Activated CD8-positive, alpha-beta memory T cell treated with anti-CD3 and anti-CD28 coated beads for 1 hour (primary cell): ENCODE measurements at places on chromosomes 4 and X.

- no peak for DNase-seq
These were observed 129.3 kb downstream of the CPEB2 start for GRCh38 chr4:15131551-15131950.

GRCh38 chr4:153790962-153791551 is 2.2 kb upstream of the SFRP2 start:
- DNase-seq, result no peak

DNA sequence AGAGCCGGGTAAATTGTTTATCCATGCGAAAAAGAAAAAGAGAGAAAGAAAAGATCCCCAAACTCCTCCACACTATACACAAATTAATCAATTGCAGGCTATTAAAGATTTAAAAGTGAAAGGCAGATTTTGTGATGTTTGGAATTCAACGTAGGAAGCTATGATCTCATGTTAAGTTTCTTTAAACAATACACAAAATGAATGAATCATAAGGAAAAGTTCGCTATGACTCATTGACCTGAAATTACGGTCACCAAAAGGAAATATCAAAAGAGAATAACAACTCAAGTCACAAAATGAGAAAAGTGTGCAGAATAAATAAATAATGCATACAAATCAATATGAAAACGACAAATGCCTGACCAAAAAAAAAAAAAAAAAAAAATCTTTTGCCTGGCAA is 28.6 kb downstream of the CLNK start:
- no peak for DNase-seq

GRCh38 chr4:71472946-71473345 is 134.1 kb downstream of the SLC4A4 start:
- no peak for DNase-seq

DNA sequence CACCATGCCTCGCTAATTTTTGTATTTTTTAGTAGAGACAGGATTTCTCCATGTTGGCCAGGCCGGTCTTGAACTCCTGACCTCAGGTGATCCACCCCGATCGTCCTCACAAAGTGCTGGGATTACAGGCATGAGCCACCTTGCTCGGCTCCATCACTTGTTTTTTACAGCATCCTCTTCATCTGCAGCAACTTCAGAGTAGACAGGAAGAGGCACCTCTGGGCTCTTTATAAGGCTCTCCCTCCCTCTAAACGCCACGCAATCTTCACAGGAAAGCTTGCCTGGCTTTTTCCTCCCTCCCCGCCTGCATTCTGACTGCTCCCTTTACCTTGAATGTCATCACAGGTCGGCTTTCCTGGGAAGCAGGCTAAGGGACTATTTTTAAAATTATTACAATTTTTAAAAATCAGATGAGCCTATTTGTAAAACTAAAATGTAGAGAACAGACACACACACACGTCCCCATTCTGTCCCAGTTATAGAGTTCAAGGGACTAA is 111.5 kb upstream of the LDB2 start:
- no peak for DNase-seq

GRCh38 chr4:858041-858481 is 32.1 kb upstream of the CPLX1 start:
- no peak for DNase-seq

- DNase-seq, result no peak
These were observed 24.4 kb upstream of the MSL3 start for GRCh38 chrX:11733614-11734013.

DNA sequence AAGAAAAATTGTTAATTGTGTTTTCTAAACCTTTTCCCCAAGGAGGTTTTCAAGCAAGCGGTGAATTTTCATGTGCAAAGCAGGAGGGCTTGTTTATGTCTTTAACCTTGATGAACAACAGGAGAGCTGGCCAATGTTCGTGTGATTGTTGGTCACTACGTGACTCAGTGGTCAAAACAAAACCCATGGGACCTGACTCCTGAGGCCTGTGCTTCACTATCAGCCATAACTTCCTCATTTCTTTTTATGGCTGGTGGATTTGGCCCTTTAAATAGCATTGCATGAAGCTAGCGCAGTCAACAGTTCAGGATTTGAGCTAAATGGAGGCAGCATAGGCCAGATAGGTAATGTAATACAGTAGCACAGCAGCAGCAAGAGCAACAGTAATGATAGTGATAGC is 80.5 kb downstream of the MID1IP1 start:
- no peak for DNase-seq

GRCh38 chr4:77097611-77098010 is 21.8 kb upstream of the CCNI start:
- no peak for DNase-seq

DNA sequence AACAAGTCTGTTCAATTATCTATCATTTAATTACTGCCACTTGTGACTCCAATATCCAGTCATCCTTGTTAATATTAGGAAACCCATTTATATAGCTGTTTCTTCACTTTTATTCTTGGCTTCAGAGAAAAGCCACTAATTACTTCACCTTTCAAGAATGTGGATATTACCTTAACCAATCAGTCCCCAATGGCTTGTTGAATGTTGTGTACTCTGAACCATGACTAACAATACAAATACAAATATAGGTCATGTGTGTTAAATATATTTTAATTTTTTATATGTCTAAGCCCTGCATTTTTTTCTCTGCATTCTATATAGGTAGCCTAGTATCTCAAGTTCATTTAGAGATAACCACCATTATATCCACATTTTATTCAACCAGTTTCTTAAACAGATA is 1513.4 kb upstream of the AGA start:
- DNase-seq, result no peak

DNA sequence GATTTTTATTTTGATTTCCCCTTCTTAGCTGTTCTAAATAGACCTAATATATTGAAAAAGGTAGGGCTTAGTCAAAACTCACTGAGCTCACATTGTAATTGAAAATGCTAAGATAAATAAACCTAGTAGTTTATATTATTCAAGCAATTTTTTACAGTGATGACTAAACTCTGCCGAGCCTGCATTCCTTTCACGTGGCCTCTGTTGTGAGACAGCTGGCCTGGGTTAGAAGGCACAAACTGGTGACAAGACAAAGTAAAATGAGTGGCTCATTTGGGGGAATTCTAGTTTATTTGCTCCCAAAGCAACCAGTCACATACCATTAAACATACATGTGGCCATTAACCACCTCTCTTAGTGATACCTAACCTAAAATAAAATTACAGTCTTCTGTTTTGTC is 169.4 kb upstream of the TEX13C start:
- DNase-seq, result no peak

DNA sequence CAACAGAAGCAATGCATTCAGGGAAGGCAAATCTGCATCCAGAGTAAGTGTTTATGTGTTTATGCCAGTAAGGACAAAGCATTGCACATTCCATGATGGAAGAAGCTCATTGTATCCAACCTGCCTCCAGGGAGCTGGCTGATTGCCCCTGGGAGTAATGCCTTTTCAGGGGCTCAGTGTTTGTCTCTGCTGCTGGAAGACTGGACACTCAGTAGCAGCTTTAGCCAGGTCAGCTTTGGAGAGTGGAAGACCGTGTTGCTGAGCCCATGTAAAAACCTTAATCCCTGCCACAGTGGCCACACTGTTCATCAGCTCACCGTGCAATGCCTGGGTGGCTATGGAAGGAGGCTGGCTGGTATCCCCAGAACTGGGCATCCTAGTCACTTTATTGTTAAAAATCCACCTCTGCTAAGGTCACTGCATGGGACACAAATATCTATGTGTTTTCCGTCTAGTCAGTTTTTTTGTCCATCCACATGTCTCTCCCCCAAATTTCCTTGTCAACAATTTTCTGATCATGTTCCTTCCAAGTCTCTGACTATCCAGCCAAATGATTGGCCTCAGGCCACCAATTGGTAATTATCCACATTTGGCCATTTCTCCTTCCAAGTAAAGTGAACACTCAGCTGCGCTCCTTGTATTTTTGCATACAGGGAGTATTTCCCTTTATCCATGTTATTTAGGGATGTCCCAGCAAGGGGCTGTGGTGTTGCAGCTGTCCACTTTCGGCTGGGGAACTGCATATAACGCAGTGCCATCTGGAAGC is 2044.5 kb upstream of the AGA start:
- DNase-seq, result no peak

DNA sequence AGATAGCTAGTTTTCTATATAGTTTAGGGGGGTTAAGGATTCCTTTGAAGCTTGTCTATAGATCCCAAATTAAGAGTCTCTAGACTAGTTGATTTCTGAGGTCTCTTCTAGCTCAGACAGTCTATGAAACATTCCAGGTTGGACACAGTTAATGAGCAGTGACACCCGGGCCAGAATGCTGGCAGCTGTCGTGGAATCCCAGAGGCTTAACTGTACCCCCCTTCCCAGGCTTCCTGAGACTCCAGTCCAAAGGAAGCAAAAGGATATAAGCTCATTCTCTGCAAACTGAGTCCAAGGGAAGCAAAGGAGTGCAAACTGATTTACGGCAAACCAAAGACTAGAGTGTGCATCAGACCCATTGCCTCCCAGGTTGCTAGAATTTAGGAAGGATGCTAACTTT is 62.9 kb downstream of the DCX start:
- no peak for DNase-seq

DNA sequence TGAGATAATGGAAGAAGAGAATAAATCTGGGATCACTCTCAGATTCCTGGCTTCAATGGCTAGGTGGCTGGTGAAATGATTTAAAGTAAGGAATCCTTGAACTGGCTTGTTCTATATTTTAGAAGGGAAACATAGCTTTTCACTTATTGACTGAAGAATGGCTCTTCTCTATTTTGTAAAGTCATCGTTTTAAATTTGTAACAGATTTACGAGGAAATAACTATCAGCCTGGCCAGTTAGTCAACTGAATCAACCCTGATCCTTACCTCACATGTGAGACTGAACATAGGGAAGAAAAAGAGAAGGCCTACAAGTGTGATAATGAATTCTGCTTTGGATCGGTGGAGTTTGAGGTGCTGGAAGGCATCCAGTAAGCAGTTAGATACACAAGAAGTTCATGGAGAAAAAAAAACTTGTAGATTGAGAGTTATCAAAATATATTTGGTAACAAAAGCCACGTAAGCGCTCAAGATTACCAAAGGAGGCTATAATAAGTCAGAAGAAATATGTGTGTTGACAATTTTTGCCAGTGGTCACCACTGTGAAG is 12.0 kb downstream of the AREG start:
- DNase-seq, result no peak

DNA sequence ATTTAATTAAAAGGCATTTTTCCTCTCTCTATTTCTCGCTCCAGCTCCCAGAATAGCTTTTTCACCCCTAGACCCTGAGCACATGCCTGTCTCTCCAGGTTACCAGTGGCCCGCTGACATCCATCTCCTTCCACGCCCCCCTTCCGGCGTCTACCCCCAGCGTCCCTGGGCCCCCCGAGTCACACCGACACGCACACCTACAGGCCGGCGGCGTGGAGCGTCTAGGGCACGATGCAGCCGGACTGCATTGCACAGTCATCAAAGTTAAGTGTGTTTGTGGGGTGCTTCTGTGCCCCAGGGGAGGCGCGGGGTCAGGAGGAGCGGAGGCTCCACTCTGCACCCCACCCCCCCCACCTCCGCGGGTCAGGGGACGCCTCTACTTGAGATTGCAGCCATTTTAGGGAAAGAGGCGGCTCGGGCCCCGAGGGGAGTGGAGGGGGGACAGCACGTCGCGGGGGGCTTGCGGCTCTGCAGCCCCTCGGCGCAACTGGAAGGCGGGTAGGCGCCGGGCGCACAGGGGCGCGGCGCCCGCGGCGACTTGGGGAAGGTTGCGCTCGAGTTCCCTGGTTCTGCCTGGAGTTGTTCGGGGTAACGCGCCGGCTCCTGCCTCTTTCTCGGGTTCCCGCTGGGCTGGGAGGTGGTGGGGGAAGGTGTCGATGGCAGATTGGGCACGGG is 112.7 kb downstream of the DHX15 start:
- no peak for DNase-seq

DNA sequence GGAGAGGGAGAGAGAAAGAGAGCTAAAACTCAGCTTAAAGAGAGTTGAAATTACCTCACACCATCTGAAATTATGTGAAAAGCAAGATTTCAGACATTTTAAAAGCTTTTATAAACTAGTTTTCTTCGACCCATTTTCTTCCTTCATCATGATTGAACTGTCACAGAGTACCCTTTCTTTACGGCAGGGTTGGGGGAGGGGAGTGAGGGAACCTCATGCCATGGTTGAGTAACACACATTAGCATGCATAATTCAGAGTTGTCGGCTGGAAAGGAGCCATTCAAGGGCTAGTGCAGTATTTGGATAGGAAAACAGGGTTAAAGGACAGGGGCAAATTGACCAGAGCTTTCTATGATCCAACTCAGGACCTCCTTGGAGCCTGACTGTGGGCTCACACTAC is 46.2 kb downstream of the PCDH19 start:
- no peak for DNase-seq

DNA sequence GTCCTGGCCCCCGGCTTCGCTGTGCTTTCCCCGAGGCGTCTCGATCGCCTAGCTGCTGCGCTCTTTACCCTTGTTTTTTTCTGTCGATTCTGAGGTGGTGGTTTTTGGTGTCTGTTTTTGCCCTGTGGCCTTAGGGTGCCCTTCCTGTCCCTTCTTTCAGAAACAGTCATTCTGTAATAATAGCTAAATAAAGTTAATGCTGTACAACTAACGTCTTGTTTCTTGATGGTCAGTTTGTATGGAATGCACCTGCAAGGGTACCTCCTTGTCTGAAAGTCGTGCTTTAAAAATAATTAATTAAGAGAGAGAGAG is 686 bp downstream of the FIP1L1 start:
- DNase-seq, result no peak

DNA sequence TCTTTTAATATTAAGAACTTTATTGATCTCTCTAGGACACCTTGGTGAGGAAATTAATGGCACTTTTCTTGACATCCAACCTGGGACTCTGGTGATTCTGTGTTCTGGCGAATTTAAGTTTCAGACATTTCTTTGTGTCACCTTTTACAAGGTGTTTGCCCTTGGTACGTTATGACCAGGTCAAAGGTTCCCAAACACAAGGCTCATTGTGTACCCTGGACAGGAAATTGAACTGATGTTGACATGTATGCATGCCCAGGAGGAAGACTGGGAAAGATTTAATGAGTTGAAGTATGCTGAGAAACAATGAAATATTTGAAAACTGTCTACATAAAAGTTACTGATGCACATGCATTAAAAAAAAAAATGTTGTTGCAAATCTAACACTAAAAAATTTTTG is 22.1 kb downstream of the NIPAL1 start:
- DNase-seq, result no peak

GRCh38 chr4:54228961-54229501 is at the start of gene PDGFRA:
TSS of gene PDGFRA (plus strand) at chr4:54229293. CDS start at chr4:54258769, 29,476 bp downstream.
- DNase-seq, result no peak

DNA sequence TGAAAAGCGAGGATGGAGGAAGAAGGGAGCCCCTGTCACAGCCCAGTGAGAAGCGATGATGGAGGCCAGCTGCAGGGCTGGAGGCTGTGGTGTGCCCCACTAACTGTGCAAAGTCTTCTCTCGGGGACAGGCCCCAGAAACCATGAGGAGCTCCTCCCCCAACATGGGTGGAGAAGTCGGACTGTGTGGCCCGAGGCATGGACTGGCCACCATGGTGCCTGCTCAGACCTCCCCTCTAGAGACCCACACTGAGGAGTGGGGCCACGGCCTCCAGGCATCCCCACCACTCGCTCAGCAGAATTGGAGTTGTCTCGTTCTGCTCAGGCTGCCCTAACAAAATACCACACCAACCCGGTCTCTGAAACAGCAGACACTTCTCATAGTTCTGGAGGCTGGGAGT is 12.2 kb upstream of the PDE6B start:
- DNase-seq, result no peak

- DNase-seq, result no peak
These were observed 43.5 kb downstream of the FAM193A start for GRCh38 chr4:2579910-2580309.
